ENCODE measurements at places on chromosomes 2 and 18. TPM values are rescaled to one million over a fixed set of nuclear protein-coding genes. Genes with fewer than 3 reads are reported as not detected.

GRCh38 chr2:147456779-147457178 is 388.1 kb upstream of the ACVR2A start:
- H3K4me3 ChIP-seq, result no peak overlapping the region
- no peaks in the 10 kb centered on the region for H3K4me1 ChIP-seq
- H3K27me3 ChIP-seq, result no peaks in the 10 kb centered on the region
- no peak overlapping the region for H3K27ac ChIP-seq

GRCh38 chr18:77096936-77097886 is 35.4 kb downstream of the MBP start:
- H3K4me1 ChIP-seq, result peaks cover 59% of the 10 kb centered on the region
- peaks cover 9% of the 10 kb centered on the region for H3K36me3 ChIP-seq
- no peak overlapping the region for H3K27ac ChIP-seq

DNA sequence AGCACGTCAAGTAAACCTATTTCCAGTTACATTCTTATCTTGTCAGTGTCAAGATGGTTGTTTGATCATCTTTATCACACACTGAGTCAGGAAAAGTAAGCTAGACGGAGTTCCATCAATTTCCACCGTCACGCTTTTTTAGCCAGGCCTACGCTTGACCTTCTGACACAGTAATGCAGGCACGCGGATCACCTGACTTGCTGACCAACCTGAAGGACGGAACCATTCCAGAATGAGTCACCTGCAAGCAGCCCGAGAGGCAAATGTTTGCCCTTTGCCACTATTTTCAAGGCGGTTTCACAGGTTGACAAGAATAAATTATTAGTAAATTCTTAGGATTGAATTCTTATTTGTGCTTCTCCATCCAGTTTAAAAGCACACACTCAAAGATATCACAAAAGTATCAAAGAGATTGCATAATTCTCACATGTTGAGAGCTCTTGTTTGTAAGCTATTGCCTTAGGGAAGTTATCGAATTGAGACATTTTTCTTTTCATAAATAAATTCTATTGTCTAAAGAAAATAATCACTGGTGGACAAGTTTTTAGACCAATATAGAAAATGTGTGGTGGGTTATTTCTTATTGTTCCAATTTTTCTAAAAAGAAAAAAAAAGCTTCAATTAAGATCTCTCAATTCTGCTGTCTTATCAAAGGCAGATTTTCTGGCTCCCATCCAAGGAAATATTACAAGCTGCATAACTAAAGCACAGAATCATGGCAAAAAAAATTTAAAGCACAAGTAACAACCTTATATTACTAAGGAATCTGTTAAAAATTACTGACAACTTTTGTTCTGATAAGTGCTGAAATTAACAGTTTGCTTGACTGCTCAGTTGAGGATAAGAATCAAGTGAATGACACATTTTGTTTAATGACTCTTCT is 31.9 kb downstream of the UXS1 start:
- H3K4me1 ChIP-seq, result peaks cover 25% of the 10 kb centered on the region
- no peaks in the 10 kb centered on the region for H3K36me3 ChIP-seq
- no peak overlapping the region for H3K4me3 ChIP-seq
- peak; percentile 66 for DNase-seq
- no peaks in the 10 kb centered on the region for H3K27me3 ChIP-seq

DNA sequence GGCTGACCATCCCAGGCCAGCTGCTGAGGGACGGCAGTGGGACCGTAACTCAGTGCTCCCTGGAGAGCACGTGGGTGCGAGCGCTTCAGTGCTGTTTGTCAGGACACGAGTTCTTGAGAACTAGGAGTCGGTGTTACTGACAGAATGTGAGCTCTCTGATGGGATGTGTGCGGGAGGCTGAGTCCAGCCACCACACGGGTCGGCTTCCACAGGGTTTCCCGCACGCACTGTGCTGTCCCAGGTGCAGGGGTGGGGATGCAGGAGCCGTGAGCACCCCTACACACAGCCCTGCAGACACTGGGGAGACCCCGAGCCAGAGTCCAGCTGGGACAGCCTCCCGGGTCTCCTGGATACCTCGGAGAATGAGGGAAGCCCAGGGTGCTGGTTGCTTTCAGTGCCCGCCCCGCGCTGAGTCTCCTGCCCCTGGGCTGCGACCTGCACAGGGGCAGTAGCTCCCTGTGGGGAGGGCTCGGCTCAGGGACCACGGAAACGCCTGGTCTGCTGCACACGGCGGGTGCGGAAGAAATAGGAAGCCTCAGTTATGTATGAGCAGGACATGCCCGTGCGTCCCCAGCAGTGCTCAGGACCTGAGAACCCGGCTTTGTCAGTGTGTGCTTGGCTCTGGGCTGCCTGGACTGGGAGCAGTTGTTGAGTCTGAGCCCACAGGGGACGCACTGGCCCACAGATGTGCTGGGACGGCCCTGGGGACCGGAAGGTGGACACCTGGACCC is 71.2 kb downstream of the KCNG2 start:
- H3K27me3 ChIP-seq, result peaks cover 8% of the 10 kb centered on the region
- no peak overlapping the region for H3K27ac ChIP-seq
- H3K36me3 ChIP-seq, result no peaks in the 10 kb centered on the region
- H3K4me3 ChIP-seq, result no peak overlapping the region

- H3K27ac ChIP-seq, result no peak overlapping the region
- H3K4me1 ChIP-seq, result no peaks in the 10 kb centered on the region
- no peak overlapping the region for H3K4me3 ChIP-seq
- no peaks in the 10 kb centered on the region for H3K36me3 ChIP-seq
- no peak for DNase-seq
Measured at GRCh38 chr2:175887776-175888175, 114.3 kb downstream of the LNPK start.

GRCh38 chr2:17086990-17087389 is 421.4 kb upstream of the CYRIA start:
- DNase-seq, result no peak
- H3K4me3 ChIP-seq, result no peak overlapping the region
- H3K4me1 ChIP-seq, result no peaks in the 10 kb centered on the region
- H3K36me3 ChIP-seq, result no peaks in the 10 kb centered on the region
- H3K27me3 ChIP-seq, result no peaks in the 10 kb centered on the region

GRCh38 chr18:57249883-57250282 is 102.5 kb upstream of the ST8SIA3 start:
- no peaks in the 10 kb centered on the region for H3K36me3 ChIP-seq
- H3K27ac ChIP-seq, result no peak overlapping the region
- no peak overlapping the region for H3K4me3 ChIP-seq
- no peak for DNase-seq

DNA sequence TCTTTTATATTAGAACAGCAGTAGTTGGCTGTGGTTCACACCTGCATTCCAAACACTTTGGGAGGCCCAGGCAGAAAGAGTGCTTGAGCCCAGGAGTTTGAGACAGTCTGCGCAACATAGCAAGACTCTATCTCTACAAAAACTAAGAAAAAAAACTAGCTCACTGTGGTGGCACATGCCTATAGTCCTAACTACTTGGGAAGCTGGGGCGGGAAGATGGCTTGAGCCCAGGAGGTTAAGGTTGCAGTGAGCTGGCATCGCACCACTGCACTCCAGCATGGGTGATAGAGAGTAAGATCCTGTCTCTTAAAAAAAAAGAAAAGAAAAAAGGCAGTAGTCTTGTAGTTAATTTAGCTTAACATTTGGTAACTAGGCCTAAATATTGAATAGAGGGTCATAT is 136.6 kb downstream of the AGPS start:
- H3K36me3 ChIP-seq, result peaks cover 15% of the 10 kb centered on the region
- no peak overlapping the region for H3K4me3 ChIP-seq
- no peaks in the 10 kb centered on the region for H3K27me3 ChIP-seq
- no peak overlapping the region for H3K27ac ChIP-seq
- DNase-seq, result no peak
- H3K4me1 ChIP-seq, result no peaks in the 10 kb centered on the region

DNA sequence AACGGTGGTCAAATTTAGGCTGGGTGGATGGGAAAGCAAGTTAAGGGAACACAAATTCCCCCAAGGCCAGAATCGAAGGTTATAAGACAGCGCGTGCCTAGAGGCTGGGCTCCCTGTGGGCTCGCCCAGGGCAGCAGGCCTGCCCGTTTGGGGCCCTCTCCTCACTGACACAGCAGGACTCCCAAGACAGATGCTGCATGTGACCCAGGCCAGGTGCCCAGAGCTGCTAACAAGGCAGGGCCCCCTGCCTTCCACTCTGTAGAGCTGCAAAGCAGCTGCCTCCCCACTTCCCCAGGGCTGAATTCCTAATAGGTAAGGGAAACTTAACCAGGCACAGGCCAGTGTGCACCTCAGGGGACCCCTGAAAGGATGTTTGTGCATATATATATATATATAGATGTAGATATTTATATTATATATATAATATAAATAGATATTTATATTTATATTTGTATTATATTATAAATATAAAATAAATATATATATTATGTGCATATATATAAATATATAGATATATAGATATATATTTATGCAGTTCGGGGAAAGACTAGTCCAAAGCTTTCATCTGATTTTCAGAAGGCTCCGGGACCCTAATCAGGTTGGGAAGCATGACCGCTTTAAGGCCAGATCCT is 43.7 kb downstream of the TMEM37 start:
- H3K4me3 ChIP-seq, result no peak overlapping the region
- no peaks in the 10 kb centered on the region for H3K27me3 ChIP-seq
- peaks cover 9% of the 10 kb centered on the region for H3K4me1 ChIP-seq
- DNase-seq, result no peak
- no peak overlapping the region for H3K27ac ChIP-seq

DNA sequence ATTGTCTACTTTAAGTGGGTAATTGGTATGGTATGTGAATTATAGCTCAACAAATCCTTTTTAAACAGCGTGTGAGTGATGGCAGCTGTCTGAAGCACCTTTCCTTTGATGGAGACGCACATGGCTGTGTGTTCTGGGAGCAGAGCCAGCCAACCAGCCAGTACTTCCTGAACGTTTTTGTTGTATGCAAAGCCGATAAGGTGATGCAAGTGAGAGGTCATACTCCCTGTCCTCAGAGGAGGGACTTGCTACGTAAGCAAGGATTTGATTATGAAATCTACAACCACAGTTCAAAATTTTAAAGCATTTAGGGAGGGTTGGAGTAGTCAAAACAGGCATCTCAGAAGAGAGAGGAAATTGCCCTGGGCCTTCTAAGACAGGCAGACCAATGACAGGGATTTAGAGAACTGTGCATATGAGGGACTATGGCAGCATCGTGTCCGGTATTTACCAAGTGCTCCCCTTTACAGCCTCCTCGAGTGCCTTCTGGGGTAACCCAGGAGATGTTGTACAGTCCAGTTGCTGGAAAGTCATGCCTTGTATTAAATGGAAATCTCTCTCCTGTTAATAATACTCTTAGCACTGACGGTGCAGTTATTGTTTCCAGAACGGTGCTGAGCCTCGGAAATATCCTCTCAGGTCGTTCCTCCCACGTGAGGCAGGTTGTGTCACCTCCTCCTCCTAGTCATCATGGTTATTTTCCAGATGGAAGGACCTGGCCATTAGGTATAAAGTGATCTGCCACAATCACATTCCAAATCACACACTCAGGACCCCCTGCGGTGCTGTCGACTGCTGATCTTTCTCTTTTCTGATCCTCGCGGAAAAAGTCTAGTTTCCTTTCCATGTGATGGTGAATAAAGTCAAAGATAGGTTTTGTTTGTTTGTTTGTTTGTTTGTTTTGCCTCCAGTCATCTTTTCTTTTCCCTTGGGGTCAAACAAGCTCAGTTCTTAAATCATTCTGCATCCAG is 28.4 kb downstream of the ARHGEF4 start:
- H3K36me3 ChIP-seq, result no peaks in the 10 kb centered on the region
- peaks cover under 1% of the 10 kb centered on the region for H3K27me3 ChIP-seq
- no peak overlapping the region for H3K4me3 ChIP-seq
- DNase-seq, result no peak

DNA sequence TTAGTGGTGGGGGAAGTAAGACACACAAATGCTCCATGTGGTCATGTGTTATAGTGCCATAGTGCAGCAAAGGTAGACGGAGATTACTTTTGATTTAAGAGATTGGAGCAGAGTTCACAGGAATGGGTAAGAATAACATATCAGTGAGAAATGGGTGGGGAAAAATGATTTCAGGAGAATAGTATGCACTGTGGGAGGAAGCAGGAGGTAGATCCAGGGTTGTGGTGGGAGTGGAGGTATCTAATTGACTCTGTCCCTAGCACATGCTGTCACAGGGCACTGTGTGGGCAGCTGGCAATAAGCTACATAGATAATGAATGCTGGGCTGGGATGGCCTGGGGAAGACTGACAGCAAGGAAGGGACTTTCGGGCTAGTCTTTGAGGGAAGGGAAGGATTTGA is 65.3 kb downstream of the STAT1 start:
- H3K27me3 ChIP-seq, result no peaks in the 10 kb centered on the region
- H3K4me3 ChIP-seq, result no peak overlapping the region
- no peaks in the 10 kb centered on the region for H3K36me3 ChIP-seq
- H3K27ac ChIP-seq, result peak overlapping the region; percentile 73
- peaks cover 31% of the 10 kb centered on the region for H3K4me1 ChIP-seq
- DNase-seq, result no peak

VWC2L gene
- total RNA-seq, result not detected

UGT1A4 gene
- not detected for total RNA-seq

NABP1 gene
- total RNA-seq, result 48.6 TPM
